Hematopoietic multipotent progenitor cell treated with erythropoietin and hydrocortisone succinate and interleukin-3 and kit ligand, for 8 days (in vitro differentiated cells): ENCODE measurements at places on chromosomes 4 and X.

- DNase-seq: no peak
Measured at GRCh38 chr4:182427554-182427953, 184.4 kb downstream of the TENM3 start.

- no peak for DNase-seq
Measured at GRCh38 chr4:6509587-6509986, 37.2 kb upstream of the PPP2R2C start.

DNA sequence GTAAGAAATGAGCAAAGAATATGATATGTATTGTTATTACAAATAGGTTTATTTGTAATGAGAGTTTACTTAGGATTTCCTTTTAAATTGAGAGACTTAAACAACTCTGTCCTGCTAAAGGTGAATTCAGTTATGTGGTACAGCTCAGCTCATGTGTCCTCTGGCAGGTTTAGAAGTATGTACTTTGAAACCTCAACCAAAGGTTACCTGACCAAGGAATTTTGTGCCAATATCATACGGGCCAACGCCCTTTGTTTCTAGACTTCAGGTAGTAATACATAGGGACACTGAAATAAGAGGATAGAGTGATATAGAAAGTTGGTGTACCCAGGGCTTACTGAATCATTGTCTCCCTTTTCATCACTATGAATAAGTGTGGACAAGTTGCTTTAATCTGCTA lies 25.7 kb downstream of the SLAIN2 start:
- no peak for DNase-seq

DNA sequence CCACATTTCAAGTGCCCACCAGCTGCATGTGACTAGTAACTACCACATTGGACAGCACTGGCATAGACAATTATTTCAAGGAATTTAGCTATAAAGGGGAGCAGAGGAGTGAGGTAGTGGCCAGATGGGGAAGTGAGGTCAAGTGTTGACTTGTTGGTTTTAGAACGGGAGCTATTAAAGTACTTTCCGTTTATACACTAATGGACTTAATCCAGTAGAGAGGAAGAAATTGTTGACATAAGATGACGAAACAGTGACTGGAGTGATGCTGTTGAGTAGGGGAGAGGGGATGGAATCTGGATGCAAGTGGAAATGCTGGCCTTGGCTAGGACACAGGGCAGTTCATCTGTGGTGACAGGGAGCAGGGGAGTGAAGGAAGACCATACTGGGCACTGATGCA lies 154.4 kb downstream of the AMMECR1 start:
- no peak for DNase-seq

GRCh38 chr4:160347197-160347596 lies 1244.3 kb downstream of the RAPGEF2 start:
- no peak for DNase-seq

- no peak for DNase-seq
Measured at GRCh38 chr4:71472946-71473345, 134.1 kb downstream of the SLC4A4 start.

DNA sequence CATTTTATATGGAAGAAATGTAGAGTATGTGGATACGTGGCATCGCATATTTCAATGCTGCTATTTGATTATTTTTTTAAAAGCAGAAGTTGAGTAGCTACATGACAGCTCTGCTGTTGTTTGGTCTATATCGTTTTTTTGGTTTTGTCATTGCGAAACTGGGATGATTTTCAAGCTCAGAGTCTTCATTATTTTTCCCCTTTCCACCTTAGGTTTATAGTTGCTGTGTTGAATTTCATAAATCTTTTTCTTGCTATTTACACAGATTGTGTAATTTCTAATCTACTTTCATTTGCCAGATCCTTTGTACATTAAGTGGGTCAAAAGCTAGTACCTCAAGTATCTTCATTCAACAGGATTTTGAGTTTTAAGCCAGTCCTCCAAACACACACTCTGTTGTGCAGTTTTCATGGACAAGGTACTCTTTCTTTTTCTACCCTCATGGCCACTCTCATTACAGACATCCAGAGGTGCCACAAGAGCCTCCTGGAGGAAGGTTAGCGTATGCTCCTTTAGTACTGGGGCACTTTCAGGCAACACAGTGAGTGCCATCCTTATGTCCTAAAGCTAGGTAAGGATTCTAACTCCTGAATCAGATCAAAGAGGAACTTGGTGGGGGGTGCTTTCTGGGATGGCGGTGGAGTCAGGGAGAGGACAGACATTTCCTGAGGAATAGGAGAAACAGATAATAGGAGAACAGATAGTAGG lies 123.2 kb downstream of the FHIP1A start:
- DNase-seq: no peak

DNA sequence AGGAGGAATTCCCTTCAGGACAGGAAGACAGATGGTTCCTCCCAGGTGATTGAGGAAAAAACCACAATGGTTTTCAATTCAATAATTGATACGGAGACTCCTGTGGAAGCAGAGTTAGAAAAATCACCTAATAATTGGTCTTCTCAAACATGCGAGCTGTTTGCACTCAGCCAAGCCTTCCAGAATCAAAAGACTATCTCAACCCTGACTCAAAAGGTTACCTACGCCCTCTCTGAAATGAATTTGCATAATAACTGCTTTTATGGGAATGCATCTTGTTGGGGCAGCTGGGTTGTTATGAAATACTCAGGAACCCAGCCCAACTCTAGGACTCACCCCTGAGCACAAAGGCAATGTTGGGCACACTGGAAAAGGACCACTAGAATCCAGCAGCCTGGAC lies 66.9 kb upstream of the ARSJ start:
- no peak for DNase-seq

GRCh38 chr4:138952411-138952810 lies 63.2 kb upstream of the NOCT start:
- no peak for DNase-seq

GRCh38 chrX:24235084-24235710 lies 78.7 kb downstream of the SUPT20HL2 start:
- DNase-seq: no peak

GRCh38 chrX:31232506-31232905 lies 160.7 kb upstream of the FTHL17 start:
- DNase-seq: no peak

- peak; percentile 80 for DNase-seq
Measured at GRCh38 chr4:110510955-110511544, 35.1 kb downstream of the ENPEP start.

- no peak for DNase-seq
Measured at GRCh38 chrX:71578253-71579135, at the start of gene GCNA. TSS of gene GCNA (plus strand) at chrX:71578437. CDS start at chrX:71580822, 2,385 bp downstream.

DNA sequence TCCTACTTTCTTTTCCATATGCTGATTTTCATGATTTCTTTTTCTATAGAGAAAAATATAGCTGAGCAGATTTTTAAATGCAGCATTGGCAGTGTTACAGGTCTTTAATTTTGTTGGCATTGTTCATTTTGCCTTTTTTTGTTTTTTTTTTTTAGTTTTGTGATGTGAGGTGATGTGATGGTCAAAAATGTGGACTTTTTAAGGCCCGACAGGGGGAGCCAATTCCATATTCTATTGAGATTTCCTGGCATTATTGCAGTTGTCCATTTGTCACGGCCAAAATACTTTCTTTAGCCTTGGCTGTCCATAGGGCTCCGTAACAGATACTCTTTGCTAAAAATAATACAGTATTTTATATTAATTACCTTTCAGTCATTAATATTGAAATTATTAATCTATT lies 47.8 kb downstream of the SLIT2 start:
- peak; percentile 13 for DNase-seq

- DNase-seq: no peak
Measured at GRCh38 chr4:67204441-67204840, 340.9 kb downstream of the CENPC start.

DNA sequence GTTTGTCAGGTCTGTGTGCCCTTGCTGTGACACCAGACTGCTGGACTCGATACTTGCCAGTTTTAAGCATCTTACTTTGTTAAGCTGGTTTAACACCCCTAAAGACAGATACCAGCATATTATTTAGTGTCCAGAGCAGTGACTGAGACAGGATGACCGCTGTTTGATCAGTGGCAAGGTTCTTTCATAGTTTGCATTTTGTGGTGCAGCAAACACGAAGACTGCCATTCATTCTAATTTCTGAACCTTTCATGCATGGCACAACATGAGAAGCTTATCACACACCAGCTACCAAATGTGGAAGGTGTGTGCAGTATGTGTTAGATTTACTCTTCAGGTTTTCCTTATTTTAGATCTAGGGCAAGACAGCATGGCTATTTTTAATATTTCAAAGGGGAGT lies 28.2 kb downstream of the JADE1 start:
- DNase-seq: no peak

- DNase-seq: no peak
Measured at GRCh38 chr4:164350061-164350460, 403.9 kb upstream of the SMIM31 start.

GRCh38 chr4:172411149-172411548 lies 597.9 kb downstream of the GALNTL6 start:
- no peak for DNase-seq

DNA sequence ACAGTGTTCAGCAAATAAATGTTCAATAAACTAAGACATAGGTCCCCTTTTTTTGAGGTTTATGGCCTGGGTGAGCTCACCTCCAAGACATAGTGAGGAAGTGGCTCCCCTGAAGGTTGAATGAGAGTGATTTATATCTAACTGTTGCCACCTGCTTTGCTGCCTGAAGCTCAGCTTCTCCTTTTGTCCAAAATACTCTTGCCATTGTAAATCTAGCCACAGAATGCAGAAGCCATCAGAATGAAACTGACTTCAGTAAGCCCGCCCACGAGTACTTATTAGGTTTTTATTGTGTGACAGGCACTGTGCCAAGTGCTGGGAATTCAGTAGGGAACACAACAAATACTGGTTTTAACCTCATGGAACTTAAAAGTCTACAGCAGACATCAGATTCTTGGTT lies 18.0 kb downstream of the SPINK2 start:
- DNase-seq: peak; percentile 16

DNA sequence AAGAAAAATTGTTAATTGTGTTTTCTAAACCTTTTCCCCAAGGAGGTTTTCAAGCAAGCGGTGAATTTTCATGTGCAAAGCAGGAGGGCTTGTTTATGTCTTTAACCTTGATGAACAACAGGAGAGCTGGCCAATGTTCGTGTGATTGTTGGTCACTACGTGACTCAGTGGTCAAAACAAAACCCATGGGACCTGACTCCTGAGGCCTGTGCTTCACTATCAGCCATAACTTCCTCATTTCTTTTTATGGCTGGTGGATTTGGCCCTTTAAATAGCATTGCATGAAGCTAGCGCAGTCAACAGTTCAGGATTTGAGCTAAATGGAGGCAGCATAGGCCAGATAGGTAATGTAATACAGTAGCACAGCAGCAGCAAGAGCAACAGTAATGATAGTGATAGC lies 80.5 kb downstream of the MID1IP1 start:
- no peak for DNase-seq

DNA sequence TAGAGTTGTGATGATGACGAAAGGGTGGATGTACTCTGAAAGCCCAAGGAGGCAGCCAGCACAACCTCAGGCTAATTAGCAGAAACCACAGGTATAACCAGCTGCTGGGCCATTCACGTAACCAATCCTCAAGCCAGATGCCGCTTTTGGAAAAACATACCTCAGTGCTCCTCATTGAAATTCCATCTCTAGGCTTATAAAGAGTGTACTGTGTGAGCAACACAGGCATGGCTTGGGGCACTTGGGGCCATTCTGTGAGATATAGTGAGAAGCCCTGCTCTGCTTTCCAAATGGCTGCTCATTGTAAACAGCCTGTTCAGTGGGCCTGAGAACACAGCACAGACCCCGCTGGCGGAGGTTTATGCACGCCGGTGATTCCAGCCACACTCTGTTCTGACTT lies 182.1 kb upstream of the HHIP start:
- no peak for DNase-seq

GRCh38 chr4:55312489-55313101 lies 33.4 kb upstream of the SRD5A3 start:
- peak; percentile 60 for DNase-seq
